ENCODE measurements at places on chromosomes 13 and 19.

DNA sequence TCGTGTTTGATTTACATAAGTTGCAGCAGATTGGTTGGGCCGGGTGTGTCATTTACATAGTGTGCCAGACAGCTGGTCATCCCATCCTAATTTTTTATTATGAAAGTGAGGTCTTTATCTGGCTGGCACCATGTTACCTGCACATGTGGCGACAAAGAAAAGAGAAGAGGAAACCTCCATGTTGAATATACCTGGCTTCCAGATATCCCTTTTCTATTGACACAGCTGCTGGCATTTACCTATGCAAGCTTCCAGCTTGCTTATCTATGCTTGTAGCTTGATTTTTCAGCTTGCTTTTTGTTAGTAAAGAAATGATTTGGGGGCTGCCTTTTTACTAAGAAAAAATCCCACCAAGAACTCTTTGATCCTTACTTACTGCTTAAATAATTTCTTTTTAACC is 681.3 kb upstream of the SLITRK1 start:
- DNase-seq, result no peak

GRCh38 chr19:17529239-17530158 is 18.1 kb downstream of the PGLS start:
- no peak for DNase-seq

GRCh38 chr19:18153556-18154134 is 682 bp downstream of the PIK3R2 start:
- DNase-seq, result no peak

- no peak for DNase-seq
Observed at GRCh38 chr13:98260357-98261164, 83.5 kb upstream of the RNF113B start.

DNA sequence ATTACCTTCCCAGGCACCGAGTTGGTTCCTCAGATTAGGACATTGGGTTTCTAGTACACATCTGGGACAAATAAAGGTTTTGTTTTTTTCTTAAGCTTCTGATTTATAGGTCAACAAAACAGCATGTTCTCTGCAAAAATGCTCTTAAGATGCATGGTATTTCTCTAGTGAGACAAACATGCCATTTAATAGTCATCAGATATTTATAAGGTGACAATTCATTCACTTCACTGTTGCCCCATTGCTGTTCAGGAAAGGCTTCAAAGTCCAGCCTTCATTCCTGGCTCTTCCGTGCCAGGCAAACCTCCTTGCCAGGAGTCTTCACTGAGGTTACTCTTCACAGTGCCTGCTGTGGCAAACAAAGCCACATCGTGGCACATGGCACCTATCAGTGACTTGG is 156.3 kb upstream of the FNDC3A start:
- DNase-seq, result no peak

DNA sequence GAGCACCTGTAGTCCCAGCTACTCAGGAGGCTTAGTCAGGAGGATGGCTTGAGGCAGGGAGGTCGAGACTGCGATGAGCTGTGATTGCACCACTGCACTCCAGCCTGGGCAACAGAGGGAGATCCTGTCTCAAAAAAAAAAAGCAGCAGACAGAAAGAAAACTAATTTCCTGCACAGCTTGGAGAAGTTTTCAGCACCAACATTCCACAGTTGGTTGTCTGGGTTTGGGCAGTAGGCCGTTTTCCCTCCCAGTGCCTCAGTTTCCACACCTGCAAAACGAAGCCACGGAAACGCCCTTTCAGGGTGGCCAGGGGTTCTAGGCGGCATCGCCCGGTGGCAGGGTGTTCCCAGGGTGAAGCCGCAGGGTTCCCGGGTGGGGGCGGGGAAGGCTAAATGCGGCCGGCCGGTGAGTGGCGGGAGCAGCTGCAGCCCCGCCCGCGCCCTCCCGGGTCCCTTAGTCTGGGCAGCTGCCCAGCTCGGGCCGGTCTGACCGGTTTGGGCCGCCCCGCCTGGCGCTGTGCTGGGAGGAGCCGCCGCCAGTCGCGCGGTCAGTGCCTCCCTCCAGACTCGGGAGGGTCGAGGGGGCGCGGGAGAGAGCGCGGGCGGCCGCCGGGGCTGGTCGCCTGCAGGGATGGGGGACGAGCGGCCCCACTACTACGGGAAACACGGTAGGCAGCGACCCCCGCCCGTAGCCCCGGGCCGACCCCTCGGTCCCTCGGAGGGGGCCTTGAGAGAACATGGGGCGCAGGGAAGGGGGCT is at the start of gene SLC44A2:
TSS of gene SLC44A2 (plus strand) at position 551 of the 759 bp plus-strand sequence. CDS start at position 632, 81 bp downstream.
- no peak for DNase-seq

GRCh38 chr19:48905664-48906063 is 5.6 kb downstream of the NUCB1 start:
- no peak for DNase-seq

- DNase-seq, result no peak
Observed at GRCh38 chr19:50645107-50645506, 4.1 kb upstream of the C19orf81 start.

- DNase-seq, result no peak
Observed at GRCh38 chr13:30051531-30052060, 201.2 kb upstream of the UBL3 start.

DNA sequence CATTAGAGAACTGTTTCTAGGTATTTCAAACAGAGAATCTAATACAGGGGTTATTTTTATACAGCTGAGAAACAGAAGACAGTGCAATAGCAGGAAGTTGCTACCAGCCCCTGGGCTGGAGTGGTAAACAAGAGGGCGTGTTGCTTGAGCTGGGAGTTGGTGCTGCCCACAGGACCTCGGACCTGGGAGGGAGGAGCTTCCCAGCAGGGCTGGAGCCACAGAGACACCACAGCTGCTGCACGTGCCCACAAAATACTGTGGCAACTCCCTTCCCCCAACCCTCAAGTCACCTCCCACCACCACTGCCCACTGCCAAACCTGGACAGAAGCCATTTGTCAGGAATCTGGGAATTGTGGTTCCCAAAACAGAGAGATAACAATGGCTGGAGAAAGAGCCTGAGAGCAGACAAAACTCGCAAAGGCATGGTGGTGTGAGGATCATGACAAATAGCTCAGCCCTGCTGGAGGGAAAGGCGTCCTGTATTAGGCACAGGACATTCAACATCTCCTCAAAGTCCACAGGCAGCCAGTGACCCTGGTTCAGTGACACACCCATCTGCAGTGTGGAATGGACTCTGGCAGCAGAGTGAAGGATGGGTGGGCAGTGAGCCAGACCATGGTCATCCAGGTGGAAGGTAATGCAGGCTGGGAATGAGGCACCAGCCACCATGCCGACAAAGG is 57.2 kb downstream of the SPATA13 start:
- no peak for DNase-seq

DNA sequence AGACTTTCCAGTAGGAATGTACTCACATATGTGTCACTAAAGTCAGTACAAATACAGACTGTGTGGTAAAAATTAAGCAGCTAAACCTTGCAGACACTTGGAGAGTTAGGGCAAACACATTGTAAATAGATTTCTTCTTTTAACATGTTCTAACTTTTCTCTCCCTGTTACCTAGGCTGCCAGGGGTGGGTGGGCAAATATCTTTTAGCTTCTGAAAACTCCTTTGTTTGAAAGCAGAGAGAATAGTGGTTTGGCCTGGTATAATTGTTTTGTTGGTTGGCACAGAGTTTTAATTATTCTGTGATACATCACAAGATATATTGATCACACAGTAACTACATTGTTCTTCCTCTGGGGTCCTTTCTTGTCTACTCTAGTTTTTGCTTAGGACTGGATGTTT is 289.8 kb upstream of the DACH1 start:
- DNase-seq, result no peak

DNA sequence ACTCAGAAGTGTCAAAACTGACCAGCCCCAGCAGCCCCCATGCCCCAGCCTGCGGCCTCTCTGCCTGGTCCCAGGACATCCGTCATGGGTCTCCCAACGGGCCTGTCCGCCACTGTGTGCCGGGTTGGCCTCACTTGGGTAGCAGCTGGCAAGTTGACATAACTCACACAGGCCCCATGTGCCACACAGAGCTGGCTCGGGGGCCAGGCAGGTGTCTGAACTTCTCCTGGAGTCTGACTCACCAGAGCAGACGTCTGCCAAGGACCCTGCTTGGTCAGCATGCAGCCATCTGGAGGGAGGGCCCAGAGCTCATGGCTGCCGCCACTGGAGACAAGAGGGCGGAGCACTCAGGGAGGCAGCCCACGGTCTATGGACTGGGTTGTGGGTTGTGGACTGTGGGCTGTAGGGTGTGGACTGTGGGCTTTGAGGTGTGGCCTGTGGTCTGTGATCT is 32.0 kb upstream of the TMEM255B start:
- DNase-seq, result no peak

DNA sequence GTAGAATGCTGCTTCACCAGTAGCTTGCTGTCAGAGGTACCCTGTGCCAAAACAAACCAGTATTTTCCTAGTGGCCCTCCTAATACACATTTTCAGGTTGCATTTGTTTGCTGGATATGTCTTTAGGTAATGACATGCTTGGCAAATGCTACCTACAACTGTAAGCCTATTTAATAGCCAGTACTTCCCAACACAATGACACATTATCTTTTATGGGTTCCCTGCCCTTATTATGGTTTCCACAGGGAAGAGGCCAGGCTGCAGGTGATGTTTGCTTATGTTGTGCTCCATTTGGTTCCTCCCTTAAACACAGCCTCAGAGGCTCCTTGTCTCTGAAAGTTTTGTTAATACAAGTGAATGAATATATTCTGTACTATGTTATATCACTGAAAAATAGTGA is 24.7 kb downstream of the FRY start:
- no peak for DNase-seq

DNA sequence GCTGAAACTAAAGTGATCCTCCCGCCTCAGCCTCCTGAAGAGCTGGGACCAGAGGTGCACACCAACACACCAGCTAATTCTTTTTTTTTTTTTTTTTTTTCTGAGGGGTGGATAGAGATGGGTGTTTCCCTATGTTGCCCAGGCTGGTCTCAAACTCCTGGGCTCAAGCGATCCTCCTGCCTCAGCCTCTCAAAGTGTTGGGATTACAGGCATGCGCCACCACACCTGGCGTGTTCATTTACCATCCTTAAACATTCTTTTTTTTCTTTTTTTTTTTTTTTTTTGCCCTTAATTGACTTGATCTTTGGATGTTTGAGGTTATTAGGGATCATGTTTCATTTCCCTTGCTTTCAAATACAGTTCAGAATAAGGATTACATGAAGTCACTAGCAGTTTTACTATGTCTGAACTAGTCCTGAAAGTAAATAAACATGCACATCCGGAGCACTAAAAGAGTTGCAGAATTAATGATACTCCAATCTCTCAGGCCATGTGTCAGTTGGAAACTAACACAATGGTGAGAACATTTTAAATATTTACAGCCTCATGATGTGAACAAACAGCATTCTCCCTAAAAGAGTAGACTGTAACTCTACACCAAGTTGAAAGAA is 10.2 kb downstream of the UTP14C start:
- DNase-seq, result no peak

GRCh38 chr19:45200568-45200967 is 22.0 kb downstream of the BLOC1S3 start:
- no peak for DNase-seq

GRCh38 chr19:281156-281853 is 9.9 kb downstream of the PLPP2 start:
- no peak for DNase-seq

DNA sequence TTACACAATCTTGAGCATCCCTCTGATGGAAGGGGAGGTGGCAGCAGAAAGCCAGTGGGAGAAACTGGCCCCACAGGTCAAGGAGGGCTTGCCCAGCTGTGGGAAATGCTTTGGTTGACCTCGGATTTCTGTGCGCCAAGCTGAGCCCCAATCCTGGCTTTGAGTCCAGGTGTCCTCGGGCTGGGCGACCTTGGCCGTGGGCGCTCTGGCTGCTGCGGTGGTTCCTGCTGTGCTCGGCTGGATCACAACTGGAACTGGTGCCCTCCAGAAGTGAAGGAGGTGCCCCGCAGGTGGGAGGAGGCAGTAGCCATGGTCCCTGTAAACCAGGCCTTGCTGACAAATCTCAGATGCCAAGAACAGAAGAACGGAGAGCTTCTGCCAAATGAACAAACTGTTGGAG is 56.4 kb downstream of the ZNF676 start:
- no peak for DNase-seq

DNA sequence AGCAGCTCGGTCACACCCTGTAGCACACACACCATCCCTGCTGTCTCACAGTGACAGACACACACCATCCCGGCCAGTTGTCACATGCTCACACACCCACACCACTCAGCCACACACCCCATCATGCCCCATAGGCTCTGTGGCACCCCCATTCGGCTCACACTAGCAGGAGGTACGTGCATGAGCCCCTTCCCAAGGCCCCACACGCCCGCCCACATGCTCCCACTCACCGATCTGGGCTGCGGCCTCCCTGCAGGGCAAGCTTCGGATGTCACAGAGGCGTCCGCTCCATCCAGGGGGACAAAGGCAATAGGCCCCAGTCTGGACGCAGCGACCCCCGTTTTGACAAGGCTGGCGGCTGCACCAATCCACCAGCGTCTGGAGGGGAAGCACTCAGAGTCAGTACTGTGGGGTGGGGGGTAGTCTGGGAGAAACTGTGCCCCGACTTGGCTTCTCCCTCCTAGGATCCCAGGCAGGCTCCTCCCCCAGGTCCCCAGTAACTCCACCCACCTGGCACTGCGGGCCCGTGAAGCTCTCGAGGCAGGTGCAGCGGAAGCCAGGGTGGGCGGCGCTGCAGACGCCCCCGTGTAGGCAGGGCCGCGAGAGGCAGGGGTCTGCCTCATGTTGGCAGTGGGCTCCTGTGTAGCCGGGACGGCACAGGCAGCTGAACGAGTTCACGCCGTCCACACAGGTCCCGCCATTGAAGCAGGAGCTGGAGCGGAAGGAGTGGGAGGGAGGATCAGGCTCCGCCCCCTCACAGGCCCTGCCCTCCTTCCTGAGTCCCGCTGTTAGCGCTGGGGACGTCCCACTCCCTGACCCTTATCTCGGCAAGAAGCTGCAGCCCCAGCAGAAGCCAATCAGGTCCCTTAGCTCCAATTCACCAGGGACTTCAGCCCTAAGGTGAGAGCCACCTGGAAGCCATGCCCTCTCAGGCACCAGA is 20.1 kb downstream of the NOTCH3 start:
- no peak for DNase-seq

GRCh38 chr13:41928323-41928722 is 32.6 kb downstream of the VWA8 start:
- DNase-seq, result no peak

- DNase-seq, result no peak
Observed at GRCh38 chr19:33472226-33472625, 49.4 kb downstream of the PEPD start.

GRCh38 chr19:45413497-45413896 is 7.1 kb downstream of the POLR1G start:
- DNase-seq, result no peak
